Stimulated activated CD4-positive, alpha-beta T cell treated with anti-CD3 and anti-CD28 coated beads, Interleukin-15, amount 100 ng/mL, for 1 hour (primary cell): ENCODE measurements at places on chromosomes 2 and 18.

DNA sequence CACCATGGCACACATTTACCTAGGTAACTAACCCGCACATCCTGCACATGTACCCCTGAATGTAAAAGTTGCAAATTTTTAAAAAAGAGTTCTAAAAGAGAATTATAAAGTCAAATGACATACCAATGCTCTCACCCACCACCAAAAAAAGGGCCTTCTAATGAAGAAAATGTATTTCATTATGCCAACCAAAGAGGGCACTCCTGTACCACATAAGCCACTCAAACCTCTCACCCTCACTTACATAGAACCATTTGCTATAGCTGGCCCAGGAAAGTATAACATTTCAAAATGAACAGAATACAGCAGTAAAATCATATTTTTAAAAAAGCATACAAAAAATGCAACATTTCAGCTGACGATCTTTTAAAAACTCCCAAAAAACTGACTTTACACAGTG is 241.5 kb upstream of the PKDCC start:
- DNase-seq = no peak

DNA sequence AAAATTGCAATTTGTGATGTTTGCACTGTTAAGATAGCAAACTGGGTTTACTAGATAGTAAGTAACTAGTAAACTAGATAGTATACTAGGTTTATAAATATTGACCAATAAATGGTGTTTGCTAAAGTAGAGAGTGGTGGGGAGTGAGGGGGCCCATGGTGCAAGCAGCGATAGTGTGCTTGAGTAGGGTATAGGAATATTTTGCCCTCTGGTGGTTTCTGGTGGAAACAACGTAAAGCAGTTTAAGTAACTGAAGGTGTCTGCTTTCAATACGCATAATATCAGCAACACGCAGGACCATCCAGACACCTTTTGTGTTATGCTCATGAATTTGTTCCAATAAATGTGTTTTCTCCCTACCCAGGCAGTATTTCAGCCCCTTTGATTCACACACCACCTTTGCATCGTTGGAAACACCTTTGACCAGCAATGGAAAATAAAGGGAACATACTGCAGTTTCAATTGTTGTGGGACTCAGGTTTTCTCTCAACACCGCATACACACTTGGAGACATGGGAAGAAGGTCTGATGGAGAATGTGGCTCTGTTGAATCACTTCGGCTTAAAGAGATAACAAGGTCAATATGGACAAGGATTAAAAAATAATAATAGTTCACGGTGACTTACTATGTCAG is 16.7 kb upstream of the STAT1 start:
- DNase-seq = no peak

GRCh38 chr2:57515366-57515765 is 531.2 kb upstream of the VRK2 start:
- no peak for DNase-seq

- peak; percentile 28 for DNase-seq
These were observed 456 bp downstream of the DOK1 start for GRCh38 chr2:74554820-74555531.

GRCh38 chr2:9795071-9795470 is 48.2 kb upstream of the TAF1B start:
- no peak for DNase-seq

- DNase-seq = no peak
These were observed 42.9 kb downstream of the OTX1 start for GRCh38 chr2:63093502-63093901.

DNA sequence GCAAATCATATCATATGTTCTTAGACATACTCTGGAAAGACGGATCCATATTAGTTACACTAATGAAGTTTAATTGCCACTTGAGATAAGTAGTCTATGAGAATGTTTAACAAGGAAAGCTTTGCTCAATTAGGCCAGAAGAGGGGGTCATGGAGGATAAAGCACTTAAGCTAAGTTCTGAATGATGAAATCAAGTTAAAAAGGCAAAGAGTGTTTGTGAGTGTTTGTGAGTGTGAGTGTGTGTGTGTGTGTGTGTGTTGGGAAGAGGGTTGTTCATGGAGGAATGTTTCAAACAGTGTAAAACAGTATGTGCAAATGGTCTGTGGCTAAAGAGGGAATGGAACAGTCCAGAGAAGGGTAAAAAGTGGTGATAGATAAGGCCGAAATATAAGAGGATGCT is 360.9 kb downstream of the ERBB4 start:
- DNase-seq = no peak

DNA sequence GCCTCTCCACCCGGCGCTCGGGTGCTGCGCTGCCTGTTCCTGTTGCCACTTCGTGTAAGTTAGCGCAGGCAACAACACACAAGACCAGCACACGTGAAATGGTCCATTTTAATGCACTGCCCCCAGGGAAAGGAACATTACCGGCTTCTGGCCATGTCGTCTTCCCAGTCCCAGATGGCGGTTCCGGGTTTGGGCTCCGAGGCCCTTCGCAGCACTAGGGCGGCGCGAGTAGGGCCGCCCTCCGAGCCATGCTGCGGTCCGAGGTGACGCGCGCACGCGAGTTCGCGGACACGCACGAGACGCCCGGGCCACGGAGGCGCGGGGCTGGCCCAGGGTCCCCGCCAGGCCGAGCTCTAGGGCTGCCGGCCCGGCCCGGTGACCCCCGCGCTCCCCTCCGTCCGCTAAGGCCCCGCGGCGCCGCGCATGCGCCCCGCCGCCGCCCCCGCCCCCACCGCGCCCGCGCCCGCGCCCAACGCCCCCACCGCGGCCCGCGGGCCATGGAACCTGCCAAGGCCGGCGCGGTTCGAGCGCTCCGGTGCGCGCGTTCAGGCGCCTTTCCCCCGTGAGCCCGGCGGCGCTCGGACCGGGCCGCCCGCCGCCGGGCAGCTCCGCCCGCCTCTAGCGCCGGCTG is 367 bp upstream of the ZNF236 start:
- DNase-seq = peak; percentile 45

DNA sequence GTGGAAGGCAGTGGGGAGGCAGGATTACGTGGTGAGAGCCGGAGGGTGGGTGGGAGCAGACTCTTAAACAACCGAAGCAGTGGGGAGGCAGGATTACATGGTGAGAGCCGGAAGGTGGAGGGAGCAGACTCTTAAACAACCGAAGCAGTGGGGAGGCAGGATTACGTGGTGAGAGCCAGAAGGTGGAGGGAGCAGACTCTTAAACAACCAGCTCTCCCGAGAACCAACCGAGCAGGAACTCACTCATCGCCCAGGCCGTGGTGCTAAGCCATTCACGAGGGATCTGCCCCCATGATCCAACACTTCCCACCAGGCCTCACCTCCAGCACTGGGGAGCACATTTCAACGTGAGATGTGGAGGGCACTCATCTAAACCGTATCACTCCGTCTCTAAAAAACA is 87.7 kb downstream of the RTP5 start:
- DNase-seq = no peak

DNA sequence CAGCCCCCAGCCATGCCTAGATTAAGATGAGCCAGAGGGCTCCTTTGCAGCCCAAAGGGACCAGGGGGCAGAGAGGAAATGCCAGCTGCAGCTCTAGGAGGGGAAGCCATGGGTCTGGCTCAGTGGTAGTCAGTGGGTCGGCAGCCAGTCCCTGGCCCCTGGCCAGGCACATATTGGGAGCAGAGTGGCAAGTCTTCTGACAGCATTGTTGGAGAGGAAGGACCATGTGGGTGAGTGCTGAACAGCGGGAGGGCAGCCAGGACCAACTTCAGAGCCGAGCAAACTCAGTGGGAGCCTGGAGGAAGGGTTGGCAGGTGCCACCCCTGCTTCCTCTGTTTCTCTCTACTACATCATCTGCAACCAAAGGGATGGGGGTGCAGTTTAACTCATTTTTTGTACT is 140.5 kb upstream of the PELI1 start:
- DNase-seq = no peak

DNA sequence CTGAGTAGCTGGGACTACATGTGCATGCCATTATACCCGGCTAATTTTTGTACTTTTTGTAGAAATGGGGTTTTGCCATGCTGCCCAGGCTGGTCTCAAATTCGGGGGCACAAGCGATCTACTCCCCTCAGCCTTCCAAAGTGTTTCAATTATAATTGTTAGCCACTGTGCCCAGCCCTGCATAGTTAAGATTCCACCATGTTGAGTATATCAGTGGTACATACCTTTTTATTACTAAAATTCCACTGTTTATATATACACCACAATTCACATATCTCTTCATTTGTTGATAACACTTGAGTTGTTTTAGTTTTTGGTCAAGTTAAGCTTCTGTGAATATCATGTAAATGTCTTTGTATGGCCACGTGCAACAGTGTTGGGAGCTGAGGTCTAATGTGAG is 12.8 kb upstream of the FMNL2 start:
- no peak for DNase-seq

GRCh38 chr2:204010628-204011560 is 74.3 kb downstream of the ICOS start:
- DNase-seq = no peak

- DNase-seq = no peak
These were observed 9.7 kb downstream of the VIT start for GRCh38 chr2:36706021-36706876.

DNA sequence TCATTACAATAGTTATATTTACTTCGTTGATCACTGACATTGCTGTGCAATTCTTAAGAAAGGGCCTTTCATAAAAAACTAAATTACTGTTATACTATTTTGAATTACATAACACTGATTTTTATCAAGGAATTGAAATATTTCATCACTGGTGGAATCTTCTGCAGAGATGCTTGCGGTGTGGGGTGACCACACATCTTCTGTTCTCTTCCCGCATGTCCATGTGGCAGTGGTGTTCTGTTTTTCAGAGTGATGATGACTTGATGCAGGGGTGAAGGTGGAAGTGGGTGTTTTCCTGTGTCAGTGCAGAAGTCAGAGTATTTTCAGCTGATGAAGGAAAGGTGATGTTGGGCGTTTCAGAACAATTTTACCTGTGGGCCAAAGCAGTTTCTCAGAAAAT is 7.0 kb downstream of the CNDP2 start:
- DNase-seq = no peak

DNA sequence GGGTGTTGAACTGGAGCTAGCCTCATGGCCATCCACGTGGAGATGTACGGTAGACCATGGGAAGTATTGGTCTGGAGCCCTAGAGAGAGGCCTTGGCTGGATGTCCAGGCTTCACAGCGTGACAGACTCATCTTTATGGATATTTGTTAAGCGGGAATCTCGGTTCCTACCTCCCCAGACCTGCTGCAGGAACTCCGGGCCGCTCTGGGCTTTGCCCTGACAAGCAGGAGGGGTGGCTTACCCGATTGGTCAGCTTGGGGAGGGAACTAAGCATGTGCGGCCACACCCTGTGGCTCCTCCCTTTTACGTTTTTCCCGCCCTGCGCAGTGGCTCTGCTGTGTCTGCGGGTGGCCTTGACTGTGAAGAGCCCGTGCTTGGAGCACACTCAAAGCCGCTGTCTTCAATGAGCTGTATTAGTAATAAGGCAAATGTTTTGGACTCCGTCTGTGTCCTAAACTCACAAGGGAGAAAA is 52.3 kb downstream of the PAPOLG start:
- DNase-seq = no peak
